GM23248 (cell line): ENCODE measurements at places on chromosomes 6 and 20.

GRCh38 chr6:36888654-36889481 is 3.1 kb downstream of the C6orf89 start:
- no peak for DNase-seq

GRCh38 chr20:48052475-48052835 is 267.2 kb upstream of the SULF2 start:
- peak; percentile 6 for DNase-seq

DNA sequence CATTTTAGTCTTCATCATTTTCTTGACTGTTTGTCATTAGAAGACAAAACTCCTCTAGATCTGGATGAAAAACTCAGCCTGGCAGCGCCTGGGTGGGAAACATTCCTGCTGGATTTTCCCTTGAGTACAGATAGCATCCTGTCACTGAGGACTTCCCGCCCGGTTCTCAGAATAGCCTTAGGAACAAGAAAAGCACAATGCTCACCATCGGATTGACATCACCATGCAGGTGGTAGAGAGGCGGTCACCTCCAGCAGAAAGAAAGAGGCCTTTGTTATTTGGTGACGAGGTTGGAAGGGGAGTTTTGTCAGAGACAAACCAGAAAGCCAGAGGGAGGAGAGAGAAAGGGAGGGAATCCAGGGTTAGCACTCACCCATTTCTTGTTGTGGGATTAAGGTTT is 39.8 kb downstream of the KIF25 start:
- DNase-seq, result no peak

GRCh38 chr6:66555082-66555481 is 848.1 kb upstream of the EYS start:
- no peak for DNase-seq

DNA sequence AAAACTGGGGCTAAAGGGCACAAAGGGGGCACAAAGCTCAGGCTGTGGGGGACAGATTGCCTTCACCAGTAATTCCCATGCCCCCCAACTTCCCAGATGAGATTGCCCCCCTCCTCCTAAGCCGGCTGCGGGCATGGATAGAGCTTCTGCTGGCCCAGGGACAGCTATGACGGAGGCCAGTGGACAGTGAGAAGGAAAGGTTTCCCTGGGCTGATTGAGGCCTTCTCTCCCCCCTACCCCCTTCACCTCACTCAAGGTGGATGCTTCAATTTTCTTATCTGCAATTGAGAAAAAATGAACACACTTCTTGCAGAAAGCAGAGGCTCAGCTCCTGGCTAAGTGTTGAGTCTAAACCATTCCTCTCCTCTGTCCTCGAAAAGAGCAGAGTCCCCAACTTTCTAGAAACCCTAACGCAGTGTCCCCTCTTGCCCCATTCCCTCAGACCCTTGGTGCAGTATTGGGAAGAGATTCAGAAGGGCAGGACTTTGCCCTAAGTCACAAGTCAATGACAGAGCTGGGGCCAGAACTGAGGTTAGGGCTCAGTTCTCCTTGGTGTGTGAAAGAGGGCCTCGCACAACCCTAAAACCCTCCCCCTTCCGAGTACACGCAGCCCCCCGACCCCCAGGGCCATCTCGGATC is 808 bp downstream of the SDC4 start:
- peak; percentile 59 for DNase-seq

GRCh38 chr20:35735826-35736470 is 6.1 kb downstream of the RBM39 start:
- DNase-seq, result peak; percentile 56

DNA sequence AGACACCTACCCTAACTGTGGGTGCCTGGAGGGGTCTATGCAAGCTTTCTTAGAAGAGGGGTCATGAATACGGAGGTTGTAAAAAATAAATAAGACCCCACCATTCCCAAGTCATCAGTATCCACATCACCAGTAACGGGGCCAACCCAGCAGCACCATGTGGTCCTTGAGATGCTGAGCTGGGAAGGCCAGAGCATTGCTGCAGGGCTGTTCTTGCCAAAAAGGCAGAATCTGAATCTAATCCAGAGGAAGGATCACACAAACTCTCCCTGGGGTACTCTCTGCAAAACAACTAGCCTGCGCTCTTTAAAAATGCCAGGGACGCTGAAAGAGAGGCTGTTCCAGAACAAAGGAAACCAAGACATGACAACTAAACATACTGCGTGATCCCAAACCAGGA is 43.2 kb downstream of the SSR1 start:
- DNase-seq, result no peak

DNA sequence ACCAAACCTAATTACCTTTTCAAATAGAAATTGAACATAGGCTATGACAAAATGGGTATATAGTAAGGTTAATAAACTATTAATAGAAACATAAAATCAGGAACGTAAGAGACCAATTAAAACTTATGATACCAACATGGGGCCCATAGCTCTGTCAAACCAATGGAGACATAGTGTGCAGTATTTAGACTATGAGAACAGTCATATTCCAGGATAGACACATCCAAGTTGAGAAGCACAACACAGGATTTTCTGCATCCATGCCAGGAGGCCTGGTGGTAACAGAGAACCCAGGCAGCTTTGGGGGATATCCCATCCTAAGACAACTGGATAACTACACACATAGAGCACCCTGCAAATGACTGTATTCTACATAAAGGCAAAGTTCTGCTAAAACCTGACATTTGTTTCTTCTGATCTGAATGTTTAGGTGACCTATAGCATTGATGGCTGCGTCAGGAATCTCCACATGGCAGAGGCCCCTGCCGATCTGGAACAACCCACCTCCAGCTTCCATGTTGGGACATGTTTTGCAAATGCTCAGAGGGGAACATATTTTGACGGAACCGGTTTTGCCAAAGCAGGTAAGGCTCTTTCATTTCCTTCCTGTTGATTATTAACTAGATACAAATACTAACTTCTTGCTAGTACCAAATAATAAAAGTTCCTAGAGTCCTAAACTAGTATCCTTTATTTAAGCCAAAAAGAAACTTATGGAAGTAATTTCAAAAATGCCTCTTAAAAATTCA is 202.7 kb downstream of the ARHGAP18 start:
- no peak for DNase-seq

GRCh38 chr6:136990754-136991153 is 54.0 kb downstream of the IL20RA start:
- DNase-seq, result no peak

DNA sequence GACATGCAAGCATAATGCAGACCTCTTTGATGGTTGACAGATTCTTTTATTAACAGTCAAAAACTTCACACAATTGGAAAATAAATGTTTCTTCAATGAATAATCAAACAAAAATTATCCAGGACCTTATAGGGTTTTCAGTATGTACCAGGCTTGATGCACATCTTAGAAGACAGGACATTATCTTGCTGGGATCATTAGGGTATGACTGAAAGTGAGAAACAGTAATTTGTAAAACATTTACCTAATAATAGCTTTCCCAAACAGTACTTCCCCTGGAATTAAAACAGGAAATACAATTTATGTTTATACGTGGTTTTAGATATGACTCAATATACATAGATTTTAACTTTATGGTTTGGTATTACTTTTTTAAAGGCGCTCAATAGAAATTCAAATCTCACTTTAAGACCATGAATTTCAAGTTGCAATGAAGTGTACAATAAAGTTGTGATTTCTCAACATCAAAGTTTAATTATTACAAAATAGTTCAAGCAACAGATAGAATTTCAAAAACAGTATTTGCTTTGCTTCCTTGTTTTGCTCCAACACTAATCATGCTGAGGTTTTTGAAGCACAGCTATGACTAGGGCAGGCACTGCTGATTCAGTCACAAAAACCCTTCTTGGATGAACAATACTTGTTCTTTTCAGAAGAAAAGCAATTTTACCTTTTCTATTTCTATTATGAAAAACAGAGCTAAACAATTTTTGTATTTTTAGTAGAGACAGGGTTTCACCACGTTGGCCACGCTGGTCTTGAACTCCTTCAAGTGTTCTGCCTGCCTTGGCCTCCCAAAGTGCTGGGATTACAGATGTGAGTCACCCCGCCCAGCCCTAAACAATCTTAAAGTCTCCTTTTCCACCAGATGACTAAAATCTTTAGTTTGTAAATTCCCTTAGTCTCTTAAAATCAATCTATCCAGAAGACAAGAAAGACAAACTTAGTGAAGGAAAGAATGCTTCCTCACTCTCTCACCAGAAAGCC is 13.7 kb downstream of the SOD2 start:
- peak; percentile 77 for DNase-seq

GRCh38 chr6:15962449-15962764 is 166.5 kb upstream of the MYLIP start:
- peak; percentile 84 for DNase-seq

DNA sequence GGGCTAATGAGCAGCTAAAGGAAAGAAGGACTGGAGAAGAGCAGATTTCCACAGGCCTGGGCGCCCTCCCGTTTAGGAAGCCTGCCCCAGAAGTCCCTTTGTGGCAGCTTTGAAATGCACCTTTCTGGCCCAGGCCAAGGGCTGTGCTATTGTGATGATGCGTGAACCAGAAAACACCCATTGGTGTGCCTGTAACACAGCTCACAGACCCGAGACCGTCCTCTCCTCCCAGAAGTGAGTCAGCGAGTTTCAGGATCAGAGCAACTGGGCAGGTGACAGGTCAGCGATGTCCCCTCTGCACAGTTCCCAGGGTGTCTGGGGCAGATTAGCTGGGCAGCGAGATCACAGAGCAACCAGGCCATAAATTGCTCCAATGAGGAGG is 71.9 kb upstream of the SULF2 start:
- DNase-seq, result peak; percentile 5

DNA sequence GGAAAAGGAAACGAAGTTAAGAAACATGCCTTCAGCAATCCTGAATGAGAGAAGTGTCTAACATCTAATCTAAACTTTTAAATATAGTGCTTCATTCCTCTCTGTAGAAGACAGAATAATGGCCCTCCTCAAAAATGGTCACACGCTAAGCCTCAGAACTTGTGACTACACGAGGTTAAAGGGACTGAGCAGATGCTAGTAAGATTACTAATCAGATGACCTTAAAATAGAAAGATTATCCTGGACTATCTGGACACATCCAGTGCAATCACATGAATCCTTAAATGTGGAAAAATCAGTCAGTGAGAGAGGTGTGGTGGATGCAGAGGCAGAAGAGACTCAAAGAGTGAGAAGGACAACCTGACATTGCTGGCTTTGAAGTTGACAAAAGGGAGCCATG is 126.1 kb downstream of the TBX18 start:
- DNase-seq, result no peak

DNA sequence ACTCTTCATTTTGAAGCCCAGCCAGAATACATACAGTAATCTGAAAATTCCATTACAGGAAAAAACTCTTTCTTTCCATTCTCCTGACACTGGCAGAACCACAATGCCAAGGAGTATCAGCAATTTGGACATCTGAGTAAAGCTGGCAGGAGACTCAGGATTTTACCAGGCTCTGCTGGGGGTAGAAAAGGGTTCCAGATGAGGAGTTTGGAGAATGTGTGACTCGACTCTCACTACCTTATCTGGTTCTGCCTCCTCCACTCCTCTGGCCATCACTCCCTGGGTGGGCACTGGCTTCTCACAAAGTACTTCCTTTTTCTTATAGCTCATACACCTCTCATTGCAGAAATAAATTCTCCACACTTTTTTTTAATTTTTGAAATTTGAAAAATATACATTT is 10.6 kb upstream of the WFDC8 start:
- DNase-seq, result peak; percentile 15

DNA sequence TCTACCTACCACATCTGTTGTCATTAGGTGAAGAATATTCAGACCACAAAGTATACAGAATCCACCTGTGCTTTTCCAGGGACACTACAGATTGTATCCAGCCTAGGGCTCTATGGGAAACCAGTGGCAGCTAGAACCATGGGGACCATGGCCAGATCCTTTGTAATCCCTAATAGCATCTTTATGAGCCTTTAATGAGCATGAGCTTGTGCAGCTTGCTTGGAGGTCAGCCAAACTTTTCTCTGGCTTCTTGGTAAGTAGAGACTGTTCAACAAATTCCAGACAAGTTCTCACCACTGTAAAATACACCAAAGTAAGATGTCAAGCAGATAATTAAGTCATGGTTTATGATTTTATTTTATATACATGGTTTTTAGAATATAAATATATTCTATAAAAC is 301.6 kb upstream of the ADGRB3 start:
- DNase-seq, result no peak

DNA sequence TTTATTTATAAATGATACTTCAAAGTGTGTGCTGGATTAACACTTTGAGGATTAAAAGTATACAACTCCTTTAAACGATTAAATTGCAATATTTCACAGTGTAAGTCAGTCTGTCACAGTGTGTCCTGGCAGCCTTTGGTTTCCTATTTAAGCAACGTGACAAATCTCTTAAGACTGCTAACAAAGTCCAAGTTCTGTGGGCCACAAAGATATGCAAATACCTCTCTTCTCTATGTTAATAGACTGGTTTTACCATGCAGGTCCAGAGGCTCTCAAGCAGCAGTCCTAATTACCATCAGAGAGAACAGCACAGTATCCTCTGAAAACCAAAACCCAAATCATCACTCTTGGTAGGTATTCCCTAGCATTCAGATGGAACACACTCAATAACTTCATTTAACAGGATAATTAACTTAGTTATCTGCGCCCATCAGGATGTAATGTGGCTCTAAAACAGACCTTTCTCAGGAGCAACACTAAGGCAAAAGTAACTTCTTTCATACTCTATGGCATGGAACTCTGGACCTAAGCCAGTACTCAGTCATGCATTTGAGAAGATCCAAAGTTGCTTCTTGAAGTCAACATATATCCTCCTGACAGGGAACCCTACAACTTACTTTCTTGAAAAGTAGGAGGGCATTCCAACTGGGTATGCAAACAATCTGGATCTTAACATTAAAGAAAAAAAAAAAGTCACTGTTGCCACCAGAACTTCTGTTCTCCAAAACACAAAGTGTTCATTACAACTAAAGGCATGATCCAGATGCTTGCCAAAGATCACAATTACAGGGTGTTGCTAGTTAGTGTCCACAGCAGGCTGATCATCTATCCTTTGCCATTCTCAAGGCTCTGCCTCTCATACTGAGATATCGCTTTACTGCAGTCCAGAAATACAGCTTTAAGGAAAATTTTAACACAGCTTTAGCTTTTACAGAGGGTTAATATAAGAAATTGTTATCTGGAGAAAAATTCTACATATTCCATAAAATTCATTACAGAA is 53.2 kb downstream of the MAN1A1 start:
- DNase-seq, result no peak

GRCh38 chr6:10465629-10466499 is 51.0 kb upstream of the TFAP2A start:
- peak; percentile 57 for DNase-seq

DNA sequence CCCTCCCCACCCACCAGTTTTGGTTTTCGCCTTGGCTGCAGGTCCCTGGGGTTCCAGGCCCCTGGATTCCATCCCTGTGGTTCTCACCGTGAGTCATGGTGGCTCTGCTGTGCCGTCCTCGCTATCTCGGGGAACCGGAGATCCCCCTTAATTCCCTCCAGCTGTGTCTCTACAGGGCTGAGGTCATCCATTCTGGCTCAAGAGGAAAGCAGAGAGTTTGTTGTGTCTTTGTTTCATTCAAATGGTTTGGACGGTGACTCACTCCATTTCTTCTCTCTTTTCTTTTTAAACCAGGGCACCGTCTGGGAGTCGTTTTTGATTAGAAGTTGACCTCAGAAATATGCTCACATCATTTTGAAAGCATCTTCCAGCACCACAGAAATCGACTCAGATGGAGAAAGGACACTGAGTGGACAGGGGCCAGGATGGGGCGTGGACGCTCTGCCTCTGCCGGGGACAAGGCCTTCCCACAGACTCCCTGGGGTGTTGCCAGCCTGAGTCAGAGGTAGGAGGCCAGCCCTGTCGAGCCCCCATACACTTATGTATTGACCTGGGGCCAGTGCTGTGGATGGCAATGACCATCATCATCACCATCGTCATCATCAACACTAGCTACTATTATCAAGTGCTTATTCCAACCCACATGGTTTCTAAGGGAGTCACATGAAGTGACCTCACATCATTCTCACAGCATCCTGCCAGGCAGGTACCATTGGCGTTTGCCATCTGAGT is 176.2 kb downstream of the NFATC2 start:
- peak; percentile 100 for DNase-seq
